ENCODE measurements at places on chromosomes 7 and 10.

GRCh38 chr7:85074-85882 is 107.1 kb upstream of the FAM20C start:
- no peak for DNase-seq

DNA sequence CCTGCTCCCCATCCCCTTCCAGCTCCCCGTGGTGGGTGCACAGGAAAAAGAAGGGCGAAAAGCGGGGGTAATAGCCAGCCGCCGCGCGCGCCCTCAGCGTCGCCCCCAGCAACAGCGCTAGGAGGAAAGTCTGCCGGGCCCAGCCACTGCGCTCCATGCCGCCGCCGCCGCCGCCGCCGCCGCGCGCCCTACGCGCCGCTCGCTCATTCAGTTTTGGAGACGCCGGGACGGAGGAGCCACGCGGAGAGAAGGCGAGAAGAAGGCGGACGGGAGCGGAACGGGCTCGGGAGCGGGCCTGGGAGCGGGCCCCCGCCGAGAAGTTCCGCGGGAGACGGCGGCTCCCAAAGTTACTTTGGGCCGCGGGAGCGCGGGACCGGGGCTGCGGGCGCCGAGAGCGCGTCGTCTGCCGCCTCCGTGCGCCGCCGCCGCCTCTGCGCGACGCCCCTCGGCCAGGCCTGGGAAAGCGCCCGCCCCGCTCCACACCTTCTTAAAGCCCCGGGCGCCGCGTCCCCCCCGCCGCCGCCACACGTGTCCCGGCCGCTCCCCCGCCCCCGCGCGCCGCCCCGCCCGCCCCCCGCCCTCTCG is at the start of gene RELN:
RELN (minus strand) TSS at position 459 of the 585 bp plus-strand sequence; CDS start at position 157, 302 bp downstream.
- no peak for DNase-seq

DNA sequence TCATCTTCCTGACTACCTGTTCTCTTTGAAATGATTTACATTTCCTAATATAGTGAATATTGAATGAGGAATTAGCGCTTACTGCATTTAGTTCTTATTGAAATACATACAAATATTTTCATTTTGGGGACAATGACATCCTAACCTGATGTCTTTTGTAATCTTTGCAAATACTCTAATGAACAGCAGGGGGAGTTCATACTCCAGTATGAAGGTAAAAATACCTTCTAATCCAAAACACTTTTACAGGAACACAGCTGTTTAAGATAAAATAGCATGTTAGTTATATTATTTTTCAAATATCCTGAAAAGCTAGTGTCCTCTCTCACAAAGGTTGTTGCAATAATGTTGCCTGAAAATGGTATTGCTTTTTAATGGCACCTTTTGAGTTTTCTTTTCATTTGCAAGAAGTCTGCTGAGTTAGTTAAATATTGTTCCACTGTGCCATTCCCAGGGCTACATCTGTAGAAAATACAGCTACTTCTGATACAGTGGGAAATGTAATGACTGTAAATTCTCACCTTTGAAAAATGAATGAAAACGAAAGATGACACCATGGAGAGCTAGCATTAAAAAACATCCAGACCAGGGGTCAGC is 400.0 kb downstream of the PHF14 start:
- no peak for DNase-seq

DNA sequence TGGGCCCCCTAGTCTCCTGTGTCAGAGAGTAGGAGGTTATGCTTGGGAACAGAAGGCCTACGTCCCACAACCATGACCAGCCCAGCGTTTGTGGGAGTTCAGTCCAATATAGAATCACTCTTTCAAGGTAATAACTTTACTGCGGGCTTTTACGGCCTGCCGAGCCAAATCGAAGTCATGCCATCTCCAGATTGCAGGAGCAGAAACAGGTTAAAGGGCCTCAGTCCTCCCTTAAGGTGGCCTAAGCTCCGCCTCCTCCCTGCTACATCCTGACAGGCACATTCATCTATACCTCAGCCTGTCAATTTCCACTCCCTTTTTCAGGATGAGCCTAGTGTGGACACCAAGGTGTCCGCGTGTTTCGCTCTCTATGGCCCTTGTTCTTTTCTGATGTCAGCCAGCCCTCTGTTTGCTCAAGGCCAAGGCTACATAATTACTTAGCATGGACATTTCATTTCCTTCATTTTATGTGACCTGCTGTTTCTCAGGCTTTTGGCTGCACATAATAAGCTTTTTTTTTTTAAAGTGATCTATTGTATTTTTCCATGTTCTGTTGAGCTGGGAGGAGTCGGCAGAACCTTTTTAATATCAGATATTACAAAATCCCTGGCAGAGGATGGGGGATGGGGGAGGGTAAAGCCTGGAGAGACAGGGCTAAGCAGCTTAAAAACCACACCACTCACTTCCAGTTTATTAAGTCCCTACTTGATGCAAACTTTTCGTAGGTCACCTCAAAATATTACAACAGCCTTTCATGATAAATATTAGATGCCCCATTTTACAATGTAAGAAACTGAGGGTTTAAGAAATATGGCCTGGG is 84.6 kb downstream of the CACNB2 start:
- DNase-seq: no peak

DNA sequence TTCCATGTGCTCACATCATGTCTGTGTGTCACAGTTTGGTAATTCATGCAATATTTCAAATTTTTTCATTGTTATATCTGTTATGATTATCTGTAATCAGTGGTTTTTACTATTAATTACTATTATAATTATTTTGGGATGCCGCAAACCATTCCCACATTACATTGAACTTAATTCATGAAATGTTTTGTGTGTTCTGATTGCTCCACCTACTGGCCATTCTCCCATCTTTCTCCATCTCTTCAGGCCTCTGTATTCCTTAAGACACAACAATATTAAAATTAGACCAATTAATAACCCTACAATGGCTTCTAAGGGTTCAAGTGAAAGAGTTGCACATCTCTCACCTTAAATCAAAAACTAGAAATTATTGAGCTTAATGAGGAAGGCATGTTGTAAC is 398.5 kb downstream of the PCDH15 start:
- peak; percentile 5 for DNase-seq

- DNase-seq: peak; percentile 94
These were observed 15.4 kb upstream of the HIBADH start for GRCh38 chr7:27677912-27678612.

DNA sequence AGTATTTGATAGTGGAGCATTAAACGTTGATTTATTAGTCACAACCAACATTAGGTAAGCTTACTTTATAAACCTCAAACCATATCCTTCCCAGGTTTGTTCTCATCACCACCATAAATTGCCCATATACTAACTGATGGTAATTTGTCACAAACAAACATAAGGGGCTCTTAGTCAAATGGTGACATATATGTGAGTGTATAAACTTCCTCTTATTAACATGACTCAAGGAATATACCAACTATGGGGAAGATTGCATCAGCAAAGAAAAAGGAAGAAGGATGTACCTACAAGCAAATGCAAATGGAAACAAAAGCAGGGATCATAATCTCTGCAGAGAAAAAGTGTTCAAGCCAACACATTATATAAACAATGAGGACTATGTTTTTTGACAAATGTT is 418.2 kb upstream of the AKR1E2 start:
- peak; percentile 29 for DNase-seq

GRCh38 chr7:3063016-3063753 is 19.5 kb upstream of the CARD11 start:
- DNase-seq: no peak

GRCh38 chr7:133436014-133436428 is 183.1 kb downstream of the EXOC4 start:
- no peak for DNase-seq

DNA sequence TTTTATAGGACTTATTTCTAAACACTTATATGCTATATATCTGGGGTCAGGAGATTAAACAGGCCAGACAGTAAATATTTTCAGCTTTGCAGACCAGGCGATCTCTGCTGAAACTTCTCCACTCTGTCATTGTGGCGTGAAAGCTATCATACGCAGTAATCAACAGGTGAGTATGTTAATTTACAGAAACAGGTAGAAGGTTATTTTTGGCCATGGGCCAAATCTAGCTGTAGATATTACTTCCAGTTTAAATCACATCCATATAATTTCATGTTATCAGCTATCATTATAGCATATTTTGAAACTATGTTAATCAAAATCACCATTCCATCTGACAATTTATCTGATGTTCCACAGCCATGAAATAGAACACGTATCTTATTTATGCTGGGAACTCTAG is 67.8 kb downstream of the GPR37 start:
- no peak for DNase-seq

- no peak for DNase-seq
These were observed 798 bp upstream of the AUTS2 start for GRCh38 chr7:69597278-69598076.

GRCh38 chr7:32336726-32337125 is 153.5 kb downstream of the LSM5 start:
- DNase-seq: no peak

GRCh38 chr10:70186090-70186489 is 15.8 kb upstream of the SAR1A start:
- no peak for DNase-seq

- no peak for DNase-seq
These were observed 31.4 kb upstream of the DLX6 start for GRCh38 chr7:96973986-96974385.

- DNase-seq: peak; percentile 67
These were observed 846 bp upstream of the ZNF775 start for GRCh38 chr7:150378115-150378852.

DNA sequence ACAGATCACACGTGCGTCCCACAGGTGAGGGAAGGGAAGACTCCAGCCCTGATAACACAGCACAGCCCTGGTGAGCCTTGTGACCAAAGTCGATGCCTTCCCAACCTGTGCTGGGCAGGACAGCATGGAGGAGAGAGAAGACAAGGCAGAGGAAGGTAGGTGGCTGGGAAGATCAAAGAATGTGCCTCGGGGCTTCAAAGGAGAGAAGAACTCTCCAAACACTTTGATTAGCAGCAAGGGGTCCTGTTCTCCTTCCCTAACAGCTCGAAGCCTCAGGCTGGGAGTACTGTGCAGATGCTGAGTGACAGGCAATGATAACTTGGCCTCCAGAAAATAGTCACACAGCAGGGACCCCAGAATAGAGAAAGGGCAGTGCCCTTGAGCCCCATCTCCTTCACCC is 288.5 kb downstream of the TCERG1L start:
- DNase-seq: no peak

DNA sequence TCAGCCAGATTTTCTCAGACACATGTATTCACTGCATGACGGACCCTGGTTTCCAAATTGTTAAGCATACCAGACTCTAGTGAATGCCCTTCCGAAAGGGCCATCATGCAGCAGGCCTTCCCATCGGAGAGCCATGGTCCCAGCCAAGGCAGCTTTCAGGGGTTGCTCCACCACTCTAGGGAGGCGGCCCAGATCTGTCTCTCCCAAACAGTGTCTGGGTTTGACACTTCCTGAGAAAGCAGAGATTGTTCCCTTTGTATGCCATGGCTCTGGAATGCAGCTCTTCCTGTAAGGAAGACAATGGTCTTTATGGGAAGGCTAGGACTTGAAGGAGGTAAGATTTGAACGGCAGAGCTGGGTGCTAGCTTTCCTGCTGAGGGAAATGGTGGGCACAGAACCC is 178.8 kb upstream of the BMPER start:
- no peak for DNase-seq

GRCh38 chr7:388023-388960 is 98.3 kb downstream of the FOXL3 start:
- no peak for DNase-seq

GRCh38 chr10:71638822-71639719 is 80.5 kb downstream of the C10orf105 start:
- no peak for DNase-seq

- no peak for DNase-seq
These were observed 942.9 kb upstream of the LRRN3 start for GRCh38 chr7:110148054-110148453.

DNA sequence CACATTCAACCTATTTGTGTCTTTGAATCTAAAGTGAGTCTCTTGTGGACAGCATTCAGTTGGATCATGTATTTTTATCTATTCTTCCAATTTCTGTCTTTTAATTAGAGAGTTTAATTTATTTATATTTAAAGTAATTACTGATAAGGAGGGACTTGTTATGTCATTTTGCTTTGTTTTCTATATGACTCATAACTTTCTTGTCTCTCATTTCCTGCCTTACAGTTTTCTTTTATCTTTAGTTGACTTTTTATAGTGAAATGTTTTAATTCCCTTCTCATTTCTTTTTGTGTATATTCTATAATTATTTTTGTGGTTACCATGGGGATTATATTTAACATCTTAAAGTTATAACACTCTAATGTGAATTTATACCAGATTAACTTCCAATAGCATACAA is 7.3 kb upstream of the ZNF518A start:
- no peak for DNase-seq

DNA sequence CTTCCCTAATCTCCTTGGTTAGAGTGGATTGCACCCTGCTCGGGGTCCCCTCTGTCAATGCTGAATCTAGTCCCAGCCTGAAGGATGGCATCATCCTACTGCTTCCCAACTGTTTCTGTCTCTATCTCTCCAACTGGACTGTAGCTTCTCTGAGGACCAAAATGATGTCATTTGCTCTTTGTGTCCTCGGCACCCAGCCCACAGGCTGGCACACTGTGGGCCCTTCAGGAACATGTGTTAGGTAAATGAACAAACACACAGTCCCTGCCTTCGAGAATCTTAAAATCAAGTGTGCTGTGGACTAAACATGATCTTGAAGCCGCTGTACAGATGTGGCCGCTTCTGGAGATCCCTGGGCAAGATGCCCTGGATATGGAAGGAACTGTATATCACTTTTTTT is 5.0 kb upstream of the CDH23 start:
- DNase-seq: no peak

GRCh38 chr7:81503336-81503735 is 266.5 kb downstream of the HGF start:
- DNase-seq: no peak

- DNase-seq: no peak
These were observed 48.0 kb downstream of the PLPP4 start for GRCh38 chr10:120505056-120505455.

DNA sequence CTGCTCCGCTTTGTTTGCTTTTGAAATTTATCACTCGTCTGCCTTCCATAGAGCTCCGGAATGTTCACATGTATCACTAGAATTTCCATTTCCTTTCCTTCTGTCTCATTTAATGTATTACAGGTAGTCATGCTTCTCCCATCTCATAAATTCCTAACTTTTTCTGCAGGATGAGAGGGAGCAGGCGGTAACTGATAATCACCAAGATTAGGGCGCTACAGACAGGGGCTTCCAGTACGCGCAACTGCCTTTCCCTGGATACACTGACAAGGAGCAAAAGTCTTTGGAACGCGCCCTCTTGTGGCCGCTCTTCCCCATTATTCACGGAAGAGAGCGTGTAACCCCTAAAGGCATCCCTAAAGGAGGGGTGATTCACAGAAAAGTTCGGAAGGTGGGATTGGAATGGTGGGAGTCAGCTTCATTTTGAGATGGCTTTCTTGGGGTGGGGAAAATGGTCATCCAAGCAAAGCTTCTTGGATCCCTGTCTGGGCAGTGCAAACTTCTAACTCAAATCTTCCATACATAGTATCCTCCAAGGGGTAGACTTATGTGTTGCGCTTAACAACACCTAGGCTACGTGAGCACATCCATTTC is 6.5 kb downstream of the INHBA start:
- DNase-seq: peak; percentile 57

- no peak for DNase-seq
These were observed 55.5 kb downstream of the VWA2 start for GRCh38 chr10:114294549-114294948.

Measured in kidney epithelial cell (primary cell).